ENCODE measurements at places on chromosomes 16 and 17.

GRCh38 chr17:32016231-32016630 is 9.0 kb downstream of the LRRC37B start:
- no peak for DNase-seq

DNA sequence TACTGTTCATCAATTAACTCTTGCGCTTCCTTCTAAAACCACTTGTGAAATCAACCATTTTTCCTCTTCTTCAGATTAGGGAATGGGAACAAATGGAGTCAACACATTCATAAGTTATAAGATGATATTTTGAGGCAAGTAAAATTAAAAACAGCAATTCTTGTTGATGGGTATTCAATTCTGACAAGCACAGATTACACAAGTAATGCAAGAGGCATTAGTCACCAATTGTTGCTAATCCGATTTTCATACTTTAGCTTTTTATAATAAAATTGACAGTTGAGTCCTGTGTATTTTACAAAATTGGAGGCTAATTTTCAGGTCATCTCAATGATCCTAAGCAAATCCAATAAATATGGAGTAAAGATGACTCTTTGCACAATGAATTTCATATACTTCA is 918.4 kb upstream of the SOX9 start:
- DNase-seq: no peak

GRCh38 chr16:15672514-15673167 is 22.6 kb downstream of the NDE1 start:
- no peak for DNase-seq

- no peak for DNase-seq
Observed at GRCh38 chr17:65552214-65552613, 9.2 kb downstream of the AXIN2 start.

GRCh38 chr17:63552211-63552610 is 1.9 kb downstream of the DCAF7 start:
- no peak for DNase-seq

GRCh38 chr17:60421273-60422161 is 772 bp upstream of the CHCT1 start:
- peak; percentile 14 for DNase-seq

DNA sequence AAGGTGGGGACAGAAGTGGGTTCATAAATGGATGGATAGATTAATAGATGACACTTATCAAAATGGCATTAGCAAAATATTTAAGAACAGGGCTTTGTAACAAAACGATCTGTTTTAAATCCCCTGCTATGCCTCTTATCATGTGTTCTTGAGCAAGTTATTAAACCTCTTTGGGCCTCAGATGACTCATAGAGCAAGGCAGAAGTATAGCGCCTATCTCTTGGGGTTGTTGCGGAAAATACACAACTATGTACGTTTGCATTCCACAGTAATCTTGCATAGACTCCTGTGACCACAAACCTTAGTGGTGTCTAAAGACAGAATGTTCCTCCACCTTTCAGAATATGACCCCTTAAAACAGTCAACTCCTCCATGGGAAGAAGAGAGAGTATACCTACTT is 116.8 kb downstream of the CDYL2 start:
- no peak for DNase-seq

GRCh38 chr17:45986056-45986455 is 13.0 kb upstream of the STH start:
- DNase-seq: no peak

DNA sequence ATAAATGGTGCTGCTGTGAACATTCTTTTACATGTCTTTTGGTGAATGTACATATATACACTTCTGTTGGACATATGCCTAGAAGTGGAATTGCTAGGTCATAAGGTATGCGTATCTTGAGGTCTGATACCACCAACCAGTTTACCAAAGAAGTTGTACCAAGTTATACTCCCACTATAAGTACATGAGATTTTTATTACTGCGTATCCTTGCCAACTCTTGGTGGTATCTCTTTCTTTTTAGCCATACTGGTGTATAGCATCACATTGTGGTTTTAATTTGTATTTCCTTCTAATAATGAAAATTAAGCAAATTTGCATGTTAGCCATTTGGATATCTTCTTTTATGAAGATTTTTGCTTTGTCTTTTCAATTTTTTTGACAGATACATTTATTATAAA is 80.5 kb downstream of the ATF7IP2 start:
- no peak for DNase-seq

DNA sequence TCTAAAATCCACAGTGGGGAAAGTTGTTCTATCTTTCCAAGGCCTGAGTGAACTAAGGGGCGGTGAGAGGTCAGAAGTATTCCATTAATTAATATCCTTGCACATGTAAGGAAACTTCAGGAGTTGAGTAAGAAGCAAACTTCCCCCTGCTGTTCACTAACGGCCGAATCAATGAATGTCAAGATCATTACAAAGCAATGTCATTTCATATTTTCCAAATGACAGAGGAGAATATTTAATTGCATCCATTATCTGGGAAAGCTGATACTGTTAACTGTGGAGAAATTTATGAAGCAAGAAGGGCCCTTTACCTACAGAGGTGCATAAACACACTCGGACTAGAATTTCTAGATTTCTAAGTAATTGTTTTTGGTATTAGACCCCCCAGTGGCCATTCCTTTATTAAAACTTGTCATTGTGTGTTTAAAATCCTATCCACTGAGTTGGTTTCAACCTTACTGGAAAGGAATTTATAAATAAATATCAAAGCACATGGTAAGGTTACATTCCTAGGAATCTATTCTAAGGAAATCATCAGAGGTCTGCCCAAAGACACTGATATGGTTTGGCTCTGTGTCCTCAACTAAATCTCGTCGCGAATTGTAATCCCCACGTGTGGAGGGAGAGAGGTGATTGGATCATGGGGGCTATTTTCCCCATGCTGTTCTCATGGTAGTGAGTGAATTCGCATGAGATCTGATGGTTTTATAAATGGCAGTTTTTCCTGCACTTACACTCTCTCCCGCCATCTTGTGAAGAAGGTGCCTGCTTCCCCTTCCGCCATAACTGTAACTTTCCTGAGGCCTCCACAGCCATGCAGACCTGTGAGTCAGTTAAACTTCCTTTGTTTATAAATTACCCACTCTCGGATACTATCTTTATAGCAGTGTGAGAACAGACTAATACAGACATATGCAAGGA is 20.4 kb upstream of the SMURF2 start:
- DNase-seq: no peak

DNA sequence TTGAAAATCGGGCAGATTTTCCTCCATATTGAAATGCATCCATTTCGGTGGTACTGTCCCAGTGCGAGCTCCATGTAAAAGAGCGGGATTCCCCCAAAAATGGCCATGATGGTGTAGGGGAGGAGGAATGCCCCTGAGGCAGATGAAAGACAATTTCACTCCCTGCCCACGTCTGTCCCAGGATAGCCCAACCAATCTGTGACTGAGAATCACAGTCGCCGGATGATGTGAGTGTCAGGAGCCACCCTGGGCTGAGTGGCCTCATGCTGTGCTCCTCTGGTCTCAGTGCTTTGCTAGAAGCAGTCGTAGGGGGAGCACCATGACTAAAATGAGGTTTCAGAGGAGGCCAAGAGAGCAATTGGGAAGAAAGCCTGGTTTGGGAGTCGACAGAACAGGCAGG is 16.7 kb downstream of the SLC6A4 start:
- no peak for DNase-seq

- no peak for DNase-seq
Observed at GRCh38 chr17:70041061-70041460, 34.0 kb upstream of the KCNJ16 start.

GRCh38 chr16:63749276-63749675 is 1372.6 kb downstream of the CDH11 start:
- no peak for DNase-seq

- no peak for DNase-seq
Observed at GRCh38 chr16:13012601-13013000, 111.2 kb downstream of the SHISA9 start.

- DNase-seq: no peak
Observed at GRCh38 chr16:16871196-16871595, 492.3 kb downstream of the NPIPA7 start.

- no peak for DNase-seq
Observed at GRCh38 chr16:17463335-17463734, 7.4 kb downstream of the XYLT1 start.

GRCh38 chr17:81142301-81143199 is 22.8 kb upstream of the PVALEF start:
- DNase-seq: peak; percentile 46

DNA sequence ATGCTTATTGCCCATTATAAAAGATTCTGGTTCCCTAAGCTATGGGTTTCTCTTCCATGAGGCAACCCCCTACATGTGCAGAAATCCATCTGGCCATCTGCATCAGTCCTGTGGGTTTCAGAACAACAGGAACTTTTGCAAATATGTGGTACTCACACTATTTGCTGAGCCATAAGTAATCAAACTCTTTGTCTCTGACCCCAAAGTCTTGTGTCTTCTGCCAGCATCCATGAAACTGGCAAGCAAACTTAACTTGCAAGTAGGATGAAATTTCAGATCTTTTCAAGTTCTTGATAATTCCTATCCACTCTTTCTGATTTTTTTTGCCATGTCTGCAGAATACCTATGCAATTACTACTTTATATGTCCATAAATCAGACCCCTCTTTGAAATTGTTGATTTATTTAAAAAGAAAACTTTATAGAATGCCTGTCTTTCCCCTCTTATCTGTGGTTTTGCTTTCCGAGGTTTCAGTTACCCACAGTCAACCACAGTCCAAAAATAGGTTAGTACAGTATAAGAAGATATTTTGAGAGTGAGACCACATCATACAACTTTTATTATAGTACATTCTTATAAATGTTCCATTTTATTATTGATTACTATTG is 158.4 kb upstream of the IRX3 start:
- DNase-seq: no peak

- DNase-seq: no peak
Observed at GRCh38 chr17:60383379-60383778, 8.6 kb downstream of the USP32 start.
